Neural progenitor cell (in vitro differentiated cells): ENCODE measurements at places on chromosomes 11 and 22.
A peak's percentile ranks its signal among the peaks of the same experiment; 100 is the strongest.

DNA sequence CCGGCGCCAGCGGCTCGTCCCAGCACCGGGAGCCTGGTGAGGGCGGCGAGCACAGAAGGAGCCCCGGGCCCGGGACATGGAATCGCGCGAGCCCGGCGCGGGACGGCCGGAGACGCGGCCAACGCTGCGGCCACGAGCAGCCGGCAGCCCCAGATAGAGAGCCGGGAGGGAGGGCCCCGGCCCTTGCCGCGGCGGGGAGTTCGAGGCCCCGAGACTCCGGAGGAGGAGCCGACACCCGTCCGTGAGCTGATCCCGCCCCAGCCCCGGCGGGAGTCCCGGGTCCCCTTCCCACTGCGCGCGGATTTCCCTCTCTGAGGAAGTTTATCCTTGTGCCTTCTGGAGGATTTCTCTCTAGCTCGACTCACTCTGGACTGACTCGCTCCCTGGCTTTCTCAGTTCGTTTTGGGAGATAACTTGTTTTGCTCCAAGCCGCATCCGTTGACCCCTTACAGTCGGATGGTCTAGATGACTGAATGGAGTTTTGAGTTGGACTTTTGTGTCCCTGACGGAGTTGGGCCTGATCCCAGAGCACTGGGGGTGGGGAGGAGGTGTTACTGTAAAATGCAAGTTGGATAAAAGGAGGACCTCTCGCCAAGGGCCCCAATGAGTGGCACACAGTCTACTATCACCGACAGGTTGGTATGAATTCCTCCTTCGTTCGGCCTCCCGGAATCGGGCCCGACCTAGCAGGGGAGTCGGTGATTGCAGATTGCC is 585 bp downstream of the ARHGEF12 start:
- DNase-seq = peak; percentile 47

GRCh38 chr11:1822648-1823375 is 12.0 kb upstream of the SYT8 start:
- DNase-seq = no peak

DNA sequence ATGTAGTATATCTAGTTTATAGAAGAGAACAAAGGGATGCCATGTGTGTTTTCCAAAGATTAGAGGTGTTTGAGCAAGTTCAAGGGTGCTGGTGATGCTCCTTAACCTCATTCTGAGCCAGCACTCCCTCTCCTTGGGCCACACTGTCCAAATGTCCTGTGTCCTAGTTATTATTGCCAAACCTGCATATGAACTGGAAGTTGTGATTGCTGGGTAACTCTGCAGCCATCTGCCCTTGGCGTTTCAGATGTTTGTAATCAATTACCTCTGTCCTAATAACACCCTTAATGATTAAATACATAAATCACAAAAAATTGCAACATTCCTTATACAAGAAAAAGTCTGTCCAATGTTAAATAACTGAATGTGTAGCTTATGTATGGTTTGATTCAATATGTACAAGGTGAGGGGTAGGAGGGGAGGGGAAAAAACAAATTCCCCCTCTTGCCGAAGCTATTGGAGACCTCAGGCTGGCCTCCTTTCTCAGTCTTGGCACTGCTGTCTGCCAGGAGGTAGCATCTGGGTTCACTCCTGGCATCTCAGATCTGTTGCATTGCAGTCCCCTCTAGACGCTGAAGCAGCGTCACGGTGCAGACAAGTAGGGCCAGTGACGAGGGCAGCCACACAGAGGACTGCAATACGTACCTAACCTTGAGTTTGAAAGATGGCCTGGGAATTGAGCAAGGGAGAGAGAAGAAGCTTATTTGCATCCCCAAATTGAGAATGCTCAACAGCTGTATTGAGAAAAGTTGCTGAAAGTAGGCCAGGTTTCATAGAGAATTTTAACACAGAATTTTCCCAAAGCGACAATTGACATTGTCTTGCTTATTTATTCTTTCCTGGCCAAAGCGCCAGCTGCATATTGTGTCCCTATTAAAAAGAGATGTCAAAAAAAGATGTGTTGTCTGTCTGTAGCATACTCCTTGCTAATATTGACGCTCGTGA is 89.6 kb upstream of the ARHGAP32 start:
- DNase-seq = no peak

GRCh38 chr11:36026315-36026968 is 82.6 kb downstream of the LDLRAD3 start:
- no peak for DNase-seq

DNA sequence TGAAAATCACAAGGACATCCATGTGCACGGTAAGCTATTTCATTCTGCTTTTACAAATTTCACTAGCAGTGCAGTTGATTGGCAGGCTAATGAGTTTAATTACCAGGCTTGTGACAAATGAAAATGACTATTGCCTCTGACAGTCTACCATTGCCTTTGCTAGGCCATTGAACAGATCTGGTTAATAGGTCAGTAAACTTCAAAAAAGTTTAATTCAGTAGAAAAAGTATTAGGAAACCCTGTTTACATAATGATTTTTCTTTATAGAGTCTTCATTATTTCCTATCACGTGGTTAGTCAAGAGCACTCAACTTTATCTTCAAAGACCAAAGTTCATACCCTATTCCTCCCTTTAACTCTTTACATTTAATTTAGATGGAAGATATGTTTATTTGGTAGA is 77.0 kb downstream of the PRMT3 start:
- no peak for DNase-seq

DNA sequence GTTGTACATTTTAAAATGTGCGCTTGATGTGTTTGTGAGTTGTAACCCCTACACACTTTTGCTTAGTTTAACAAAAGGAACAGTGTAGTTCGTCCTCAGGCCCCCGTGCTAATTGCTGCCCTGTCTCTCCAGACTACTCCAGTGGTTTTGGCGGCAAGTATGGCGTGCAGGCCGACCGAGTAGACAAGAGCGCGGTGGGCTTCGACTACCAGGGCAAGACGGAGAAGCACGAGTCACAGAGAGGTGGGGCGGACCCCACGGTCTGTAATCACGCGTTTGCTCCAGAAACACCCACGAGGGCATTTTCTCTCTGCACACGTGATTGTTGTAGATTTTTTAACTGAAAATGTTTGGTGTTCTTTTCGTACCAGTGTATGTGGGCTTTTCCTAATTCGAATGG is 18.6 kb downstream of the CTTN start:
- no peak for DNase-seq

DNA sequence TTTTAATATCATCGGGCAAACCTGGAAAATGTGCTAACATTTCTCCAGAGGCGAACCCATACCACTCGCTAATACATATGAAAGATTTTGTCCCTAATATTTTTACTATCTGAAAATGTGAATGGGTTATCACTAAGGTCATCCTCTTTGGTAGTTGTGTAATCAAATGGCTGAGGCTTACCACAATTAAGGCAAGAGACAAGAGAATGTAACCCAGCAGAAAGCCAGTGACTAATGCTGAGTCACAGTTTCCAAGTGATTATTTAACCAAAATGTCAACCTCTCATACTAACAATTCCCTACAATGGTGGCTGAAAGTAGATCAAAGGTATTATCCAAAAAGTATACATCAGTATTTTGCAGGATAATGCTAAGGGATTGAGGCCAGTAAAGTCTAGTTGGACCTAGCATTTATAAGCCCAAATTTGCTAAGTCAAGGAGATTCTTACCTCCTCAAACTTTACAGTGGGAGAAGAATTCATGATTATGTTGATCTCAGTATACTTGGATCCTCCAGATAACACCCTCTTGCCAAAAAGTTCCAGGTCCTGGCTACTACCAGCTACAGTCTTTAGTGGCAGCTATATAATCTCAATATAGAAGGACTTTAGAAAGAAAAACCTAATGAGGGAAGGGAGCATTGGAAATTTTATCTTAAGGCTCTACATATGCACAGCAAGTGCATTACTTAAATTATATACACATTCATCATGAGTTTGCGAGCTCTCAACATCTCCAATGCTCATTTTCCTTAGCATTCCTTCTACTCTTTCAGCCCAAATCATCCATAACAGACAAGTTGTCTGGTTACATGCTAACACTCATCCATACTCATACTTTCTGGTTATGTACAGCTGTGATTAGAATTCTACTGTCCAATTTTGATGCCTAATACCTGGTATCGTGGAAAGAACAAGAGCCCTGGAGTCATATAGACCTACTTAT is 25.4 kb downstream of the SIK3 start:
- no peak for DNase-seq

GRCh38 chr11:10197091-10197490 is 96.9 kb downstream of the SBF2 start:
- no peak for DNase-seq

DNA sequence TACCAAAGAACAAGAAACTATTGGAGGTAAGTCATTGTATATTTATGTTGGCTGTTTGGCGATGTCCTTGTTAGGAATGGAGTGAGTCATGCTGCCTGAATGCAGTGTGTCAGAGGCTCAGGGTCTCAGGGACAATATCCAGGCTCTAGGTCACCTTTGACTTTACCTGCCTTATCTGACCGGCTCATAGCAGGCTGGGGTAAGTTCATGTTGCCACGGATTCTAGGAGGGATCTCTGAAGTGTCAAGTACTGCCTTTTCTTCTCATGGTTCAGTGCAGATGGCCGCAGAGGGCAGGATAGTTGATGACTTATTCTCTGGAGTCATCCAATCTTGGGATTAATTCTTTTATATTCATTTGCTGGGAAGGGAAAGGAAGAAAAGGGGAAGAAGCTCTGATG is 53.2 kb downstream of the SPON1 start:
- DNase-seq = no peak

GRCh38 chr22:33625959-33626358 is 294.3 kb downstream of the LARGE1 start:
- no peak for DNase-seq
